ENCODE measurements at places on chromosomes 2 and 18.

DNA sequence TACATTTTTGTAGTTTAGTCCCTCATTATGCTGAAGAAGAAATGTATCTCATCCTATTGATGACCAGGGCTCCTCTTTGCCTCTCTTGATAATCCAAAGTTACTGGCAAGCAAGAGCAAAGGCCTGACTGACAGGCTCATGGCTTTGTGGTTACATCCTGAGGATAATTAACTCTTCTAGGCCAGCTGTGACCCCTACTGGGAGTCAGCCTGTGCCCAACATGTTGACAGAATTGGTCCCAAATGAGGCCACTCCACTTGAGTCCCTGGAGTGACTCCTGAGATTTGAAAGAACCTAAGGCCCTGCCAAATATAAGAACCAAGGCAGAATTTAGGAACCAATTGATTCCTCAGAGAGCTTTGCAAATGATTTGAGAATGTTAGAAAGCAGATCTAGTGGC, 973.8 kb upstream of the CELF4 start:
- no peak for DNase-seq

GRCh38 chr2:233456934-233457333, 102.6 kb downstream of the DGKD start:
- DNase-seq, result no peak

- DNase-seq, result no peak
Measured at GRCh38 chr2:223545830-223546229, 56.3 kb downstream of the SCG2 start.

GRCh38 chr18:28039078-28039477, 137.9 kb downstream of the CDH2 start:
- DNase-seq, result no peak

- no peak for DNase-seq
Measured at GRCh38 chr18:9535430-9535991, 60.2 kb downstream of the RALBP1 start.

DNA sequence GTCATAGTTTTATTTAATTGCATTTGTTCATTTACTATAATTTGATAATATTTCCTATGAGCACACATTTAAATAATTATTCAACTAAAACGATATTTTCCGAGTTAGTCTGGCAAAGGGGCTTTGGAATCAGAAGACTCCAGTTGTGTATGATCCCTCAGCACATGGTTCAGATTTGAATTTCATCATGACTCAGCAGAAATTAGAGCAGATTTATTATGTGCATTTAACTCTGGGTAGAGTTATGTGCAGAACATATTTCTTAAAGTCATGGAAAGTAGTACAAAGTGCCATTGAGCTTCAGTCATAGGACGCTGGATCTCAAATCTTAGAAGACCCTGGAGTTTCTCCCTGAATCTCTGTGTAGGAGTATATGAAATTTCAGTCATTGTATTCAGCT, 106.7 kb downstream of the ADCYAP1 start:
- no peak for DNase-seq

GRCh38 chr2:26243470-26244308, 743 bp downstream of the HADHA start:
- DNase-seq, result peak; percentile 27

- no peak for DNase-seq
Measured at GRCh38 chr2:217650716-217651360, 352.0 kb downstream of the TNS1 start.

GRCh38 chr2:191434072-191434471, 188.9 kb downstream of the MYO1B start:
- no peak for DNase-seq

GRCh38 chr2:83596592-83597282, 862.3 kb downstream of the SUCLG1 start:
- no peak for DNase-seq

DNA sequence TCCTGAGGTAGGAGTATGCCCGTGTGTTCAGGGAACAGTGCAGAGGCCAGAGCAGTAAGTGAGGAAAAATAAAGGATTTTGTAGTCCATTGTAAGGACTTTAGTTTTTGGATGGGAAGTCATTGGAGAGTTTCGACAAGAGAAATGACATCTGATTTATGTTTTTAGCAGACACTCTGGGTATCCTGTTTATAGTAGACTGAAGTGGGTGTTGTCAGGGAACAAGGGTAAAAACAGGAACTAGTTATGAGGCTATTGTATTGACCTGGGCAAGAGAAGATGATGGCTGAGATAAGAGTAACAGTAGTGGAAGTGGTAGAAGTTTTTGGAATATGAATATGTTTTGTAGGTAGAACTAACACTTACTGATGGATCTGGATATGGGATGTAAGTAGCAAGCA, 59.8 kb downstream of the GTF2A1L start:
- no peak for DNase-seq
